ENCODE measurements at places on chromosomes 2 and 18. TPM values are rescaled to one million over a fixed set of nuclear protein-coding genes. Genes with fewer than 3 reads are reported as not detected.

KDM3A gene
- 57.2 TPM for total RNA-seq

DNAJC5G gene
- 1.3 TPM for total RNA-seq

LDLRAD4 gene
- total RNA-seq, result 81.6 TPM

TFCP2L1 gene
- 0.45 TPM for total RNA-seq

SATB2 gene
- 14.2 TPM for total RNA-seq

HOXD10 gene
- total RNA-seq, result not detected
